HT1080 (cell line): ENCODE measurements at places on chromosomes 16 and 17. TPM values are rescaled to one million over a fixed set of nuclear protein-coding genes. Genes with fewer than 3 reads are reported as not detected.

Gene KRT15
- total RNA-seq, result 6.8 and 10.9 TPM in 2 replicates

Gene GJC1
- 26.0 and 42.7 TPM in 2 replicates for total RNA-seq

Gene MYO15A
- not detected in 2 replicates for total RNA-seq

Gene PHB1
- 245 and 256 TPM in 2 replicates for total RNA-seq

Gene KCNJ12
- total RNA-seq, result 0.10 and 0.21 TPM in 2 replicates

Gene CES5A
- total RNA-seq, result not detected in 2 replicates

Gene KRT31
- not detected in 2 replicates for total RNA-seq

Gene GPR179
- not detected in 2 replicates for total RNA-seq

Gene CDH13
- total RNA-seq, result 50.8 and 66.0 TPM in 2 replicates

Gene TMC6
- total RNA-seq, result 4.0 and 6.1 TPM in 2 replicates

Gene TPSD1
- total RNA-seq, result not detected in 2 replicates

Gene CPNE7
- 0.87 TPM in 1 of 2 replicates, not detected in the other for total RNA-seq

Gene SLC16A6
- 0.16 TPM in 1 of 2 replicates, not detected in the other for total RNA-seq

Gene KCNAB3
- total RNA-seq, result 1.8 and 3.5 TPM in 2 replicates

Gene SCGB1C2
- total RNA-seq, result not detected in 2 replicates

Gene CCDC154
- total RNA-seq, result 0.03 and 0.26 TPM in 2 replicates

Gene RASL10B
- total RNA-seq, result 6.8 and 7.6 TPM in 2 replicates

Gene PAM16
- total RNA-seq, result 77.8 and 107 TPM in 2 replicates

Gene TBC1D3C
- total RNA-seq, result not detected in 2 replicates

Gene FN3K
- not detected in 2 replicates for total RNA-seq
